ENCODE measurements at places on chromosomes 2 and 18.

DNA sequence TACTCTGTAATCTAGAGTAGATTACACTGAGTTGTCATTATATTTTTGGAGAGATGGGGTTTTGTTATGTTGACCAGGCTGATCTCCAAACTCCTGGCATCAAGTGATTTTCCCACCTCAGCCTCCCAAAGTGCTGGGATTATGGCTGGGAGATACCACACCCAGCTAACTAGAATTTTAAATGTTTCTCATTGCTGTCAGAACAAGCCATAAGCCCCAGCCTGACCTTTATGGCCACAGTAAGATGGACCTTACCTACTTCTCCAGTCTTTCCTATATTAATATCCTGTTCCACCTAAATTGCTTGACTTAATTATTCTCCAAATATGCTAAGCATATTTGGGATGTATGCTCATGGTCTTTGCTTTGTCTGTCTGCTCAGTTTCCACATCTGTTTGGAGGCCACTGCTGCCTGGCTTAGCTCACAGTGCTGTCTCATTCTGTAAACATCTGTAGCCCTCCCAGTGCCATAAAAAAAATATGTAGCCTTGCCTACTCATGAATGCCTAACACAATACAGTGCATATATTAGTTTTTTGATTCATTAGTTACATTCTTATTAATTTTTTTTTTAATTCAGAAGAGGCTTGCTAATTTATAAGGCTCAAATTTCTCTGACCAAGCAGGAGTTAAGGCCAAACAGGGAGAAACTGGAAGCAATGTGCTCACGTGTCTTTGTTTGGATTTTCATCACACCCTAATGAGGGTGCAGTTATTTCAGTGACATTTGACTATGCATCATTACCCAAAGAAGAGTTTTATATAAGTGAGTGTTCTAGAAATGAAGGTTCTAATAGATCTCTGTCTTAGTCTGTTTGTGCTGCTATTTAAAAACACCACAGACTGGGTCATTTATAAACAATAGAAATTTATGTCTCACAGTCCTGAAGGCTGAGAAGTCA lies 45.3 kb upstream of the PSME4 start:
- no peak for DNase-seq

GRCh38 chr2:73373344-73373743 lies 12.3 kb upstream of the ALMS1 start:
- DNase-seq = no peak

GRCh38 chr2:128026448-128027277 lies 1.2 kb downstream of the SAP130 start:
- DNase-seq = no peak

DNA sequence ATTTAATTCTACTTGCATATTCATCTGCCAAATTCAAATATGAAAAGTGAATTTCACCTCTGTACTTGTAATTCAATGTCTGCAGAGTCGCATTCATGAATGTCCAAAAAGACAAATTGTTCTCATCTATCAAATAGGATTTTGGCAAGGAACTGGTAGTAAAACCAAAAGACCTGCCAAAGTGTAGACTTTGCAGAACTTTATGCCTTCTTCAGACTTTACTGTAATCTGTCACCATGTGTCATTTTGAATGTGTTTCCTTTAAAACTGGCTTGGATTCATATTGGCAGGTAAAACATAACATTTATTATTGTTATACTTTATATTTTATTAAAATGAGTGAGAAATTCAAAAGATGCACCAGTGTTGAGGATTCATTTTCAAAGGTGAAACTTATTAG lies 701.9 kb upstream of the LINC00305 start:
- no peak for DNase-seq

- no peak for DNase-seq
Observed at GRCh38 chr2:224691563-224691962, 24.6 kb downstream of the CCDC195 start.

- DNase-seq = no peak
Observed at GRCh38 chr2:18413676-18414396, 146.6 kb downstream of the RDH14 start.

GRCh38 chr2:105641389-105641811 lies 103.3 kb upstream of the NCK2 start:
- DNase-seq = no peak

DNA sequence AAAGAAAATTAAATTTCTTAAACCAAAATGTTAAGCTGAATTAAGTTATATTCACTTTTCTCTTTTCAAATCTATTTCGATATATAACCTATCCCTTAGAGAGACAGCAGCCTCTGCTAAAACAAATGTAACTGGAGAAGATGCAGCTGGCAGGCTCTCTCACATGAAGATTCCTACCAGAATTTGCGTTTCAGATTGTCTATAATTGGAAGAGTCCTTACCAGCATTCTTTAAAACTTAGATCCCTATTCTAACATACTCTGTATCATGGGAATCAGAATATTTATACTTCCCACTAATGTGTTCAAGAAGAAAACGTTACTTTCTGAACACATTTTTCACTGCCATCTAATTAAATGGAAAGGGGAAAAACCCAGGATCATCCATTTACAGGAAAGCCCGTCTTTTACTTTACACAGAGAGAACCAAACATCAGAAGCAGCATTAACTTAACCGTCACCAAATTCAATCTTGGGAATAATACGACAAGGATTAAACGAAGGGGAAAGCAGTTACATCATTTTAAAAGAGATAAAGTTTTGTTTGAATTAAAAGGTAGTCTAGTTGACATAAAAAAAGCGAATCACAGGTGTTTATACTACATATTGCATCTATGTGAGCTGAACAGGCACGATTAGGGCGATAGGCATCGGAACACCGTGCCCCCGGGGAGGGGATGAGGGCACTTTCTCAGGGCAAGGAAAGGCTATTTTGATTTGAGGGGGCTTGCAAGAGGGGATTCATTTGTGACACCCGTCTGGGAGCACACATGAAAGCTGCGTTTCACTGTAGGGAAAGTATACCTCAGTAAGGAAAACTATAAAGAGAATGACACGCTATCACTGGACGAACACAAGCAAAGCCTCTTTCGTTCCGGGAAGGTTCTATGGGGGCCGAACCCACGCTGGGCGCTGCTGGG lies 1.3 kb downstream of the PTPN2 start:
- DNase-seq = no peak

All from NCI-H1417 treated with DMSO at 0.1 percent for 48 hours (cell line).